ENCODE measurements at places on chromosomes 1 and 21.

- no peak for DNase-seq
Observed at GRCh38 chr1:6358757-6359201, 34.8 kb downstream of the ACOT7 start.

- no peak for DNase-seq
Observed at GRCh38 chr1:107692580-107693345, 272.2 kb downstream of the VAV3 start.

DNA sequence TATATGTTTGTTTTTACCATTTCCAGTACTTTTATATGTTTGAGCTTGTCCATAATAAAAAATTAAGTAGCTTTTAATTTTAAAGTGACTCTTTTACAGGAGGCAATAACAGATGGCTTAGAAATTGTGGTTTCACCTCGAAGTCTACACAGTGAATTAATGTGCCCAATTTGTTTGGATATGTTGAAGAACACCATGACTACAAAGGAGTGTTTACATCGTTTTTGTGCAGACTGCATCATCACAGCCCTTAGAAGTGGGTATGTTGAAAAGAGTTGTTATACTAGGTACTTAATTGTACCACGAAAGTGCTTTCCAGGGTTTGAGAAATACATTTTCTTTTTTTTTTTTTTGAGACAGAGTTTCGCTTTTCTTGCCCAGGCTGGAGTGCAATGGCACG is 46.1 kb downstream of the RNF2 start:
- DNase-seq: no peak

- DNase-seq: no peak
Observed at GRCh38 chr1:77378723-77379535, 97.1 kb downstream of the AK5 start.

DNA sequence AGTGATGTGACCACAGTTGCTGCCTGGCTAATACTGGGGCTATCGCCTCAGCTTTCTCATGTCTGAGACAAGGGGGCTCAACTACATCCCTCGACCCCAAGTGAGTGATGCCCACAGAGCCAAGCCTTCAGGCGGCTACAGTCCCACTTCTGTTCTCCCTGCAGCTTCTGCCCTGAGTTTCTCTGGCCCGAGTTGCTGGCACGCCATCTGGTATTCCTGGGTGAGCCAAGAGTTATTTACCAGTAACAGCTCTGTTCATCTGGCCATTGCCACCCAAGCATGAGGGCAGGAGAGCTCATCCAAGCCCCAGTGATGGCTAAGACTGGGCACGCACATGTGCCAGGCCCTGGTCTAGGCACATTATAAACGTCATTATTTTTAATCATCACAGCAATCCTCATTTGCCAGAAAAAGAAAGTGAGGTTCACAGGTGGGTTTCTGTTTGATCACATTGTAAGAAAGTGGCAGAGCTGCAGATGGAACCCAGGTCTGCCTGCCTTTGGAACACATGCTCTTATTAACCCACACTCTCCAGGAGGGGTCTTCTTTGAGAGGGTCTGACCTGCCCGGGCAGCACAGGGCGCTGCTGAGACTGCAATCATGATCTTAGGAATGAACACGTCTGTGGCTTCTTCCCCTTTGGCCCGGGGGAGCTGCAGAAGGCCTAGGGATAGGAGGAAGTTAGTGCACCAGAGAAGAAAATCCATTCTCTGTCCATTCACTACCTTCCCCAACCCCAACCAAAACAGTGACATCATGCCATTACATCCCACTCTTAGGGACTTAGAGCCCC is 27.5 kb downstream of the KCND3 start:
- DNase-seq: no peak

- no peak for DNase-seq
Observed at GRCh38 chr1:154846565-154847442, 23.3 kb downstream of the KCNN3 start.

- no peak for DNase-seq
Observed at GRCh38 chr1:39569034-39569433, 7.6 kb downstream of the PABPC4 start.

DNA sequence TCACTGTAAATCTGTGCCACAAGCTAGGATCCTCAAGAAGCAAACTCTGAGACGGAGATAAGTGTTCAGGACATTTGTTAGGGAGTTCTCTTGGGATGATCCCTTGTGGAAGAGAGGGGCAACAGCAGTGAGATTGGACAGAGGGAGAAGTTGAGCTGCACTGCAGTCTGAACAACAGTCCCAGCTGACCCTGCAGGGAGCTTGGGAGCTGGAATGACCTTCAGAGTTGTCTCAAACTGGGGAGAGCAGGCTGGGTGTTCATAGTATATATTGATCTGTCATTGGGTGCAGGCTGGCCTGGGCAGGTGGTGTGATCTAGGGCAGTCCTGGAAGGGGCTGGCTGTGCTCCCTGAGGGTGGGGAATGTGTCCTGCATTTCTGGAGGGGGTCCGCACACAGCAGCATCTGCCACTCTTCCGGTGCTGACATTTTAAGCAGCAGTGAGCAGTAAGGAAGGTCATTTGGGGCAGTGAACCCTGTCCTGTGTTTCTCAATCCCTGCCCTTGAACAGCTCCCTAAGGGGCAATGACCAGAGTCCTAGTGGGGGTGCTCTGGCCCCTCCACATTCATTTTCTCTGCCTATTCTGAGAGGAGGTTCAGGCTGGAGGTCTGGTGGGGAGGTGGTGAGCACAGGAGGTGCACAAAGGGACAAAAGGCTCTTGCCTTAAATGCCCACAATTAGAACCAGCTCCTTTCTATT is 90.2 kb upstream of the PPM1J start:
- DNase-seq: no peak
